Activated T-helper 1 cell treated with anti-CD3 and anti-CD28 coated beads, Interleukin-12 subunit alpha, Interleukin-12 subunit beta, Interleukin-2, Interleukin-4 antibody, amounts not matched to agents 30 ng/mL and 10 ng/mL and 1 ng/mL, durations not matched to agents 14 hours and 24 hours and 36 hours (primary cell): ENCODE measurements at places on chromosomes 11 and 22.

GRCh38 chr11:75801362-75802020, 13.5 kb upstream of the UVRAG start:
- no peak for DNase-seq

DNA sequence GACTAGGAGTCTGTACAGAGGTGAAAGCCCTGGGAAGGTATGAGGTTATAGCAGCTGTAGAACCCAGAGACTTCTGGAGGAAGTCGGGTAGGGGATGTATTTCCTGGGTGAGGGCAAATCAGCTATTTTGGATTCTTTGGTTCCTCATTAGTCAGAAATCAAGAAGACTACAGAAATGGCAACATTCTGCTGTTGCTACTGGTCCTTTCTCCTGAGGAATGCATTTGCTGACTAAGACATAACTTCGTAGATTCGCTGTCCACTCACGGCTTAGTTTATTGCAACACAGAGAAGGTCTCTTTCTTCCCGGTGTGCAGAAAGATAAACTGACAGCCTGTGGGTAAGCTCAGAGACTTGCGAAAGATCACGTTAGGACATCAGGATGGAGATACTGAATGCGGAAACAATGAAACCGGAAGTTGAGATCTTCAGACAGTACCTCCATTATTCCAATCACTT, 25.3 kb upstream of the SESN3 start:
- no peak for DNase-seq

DNA sequence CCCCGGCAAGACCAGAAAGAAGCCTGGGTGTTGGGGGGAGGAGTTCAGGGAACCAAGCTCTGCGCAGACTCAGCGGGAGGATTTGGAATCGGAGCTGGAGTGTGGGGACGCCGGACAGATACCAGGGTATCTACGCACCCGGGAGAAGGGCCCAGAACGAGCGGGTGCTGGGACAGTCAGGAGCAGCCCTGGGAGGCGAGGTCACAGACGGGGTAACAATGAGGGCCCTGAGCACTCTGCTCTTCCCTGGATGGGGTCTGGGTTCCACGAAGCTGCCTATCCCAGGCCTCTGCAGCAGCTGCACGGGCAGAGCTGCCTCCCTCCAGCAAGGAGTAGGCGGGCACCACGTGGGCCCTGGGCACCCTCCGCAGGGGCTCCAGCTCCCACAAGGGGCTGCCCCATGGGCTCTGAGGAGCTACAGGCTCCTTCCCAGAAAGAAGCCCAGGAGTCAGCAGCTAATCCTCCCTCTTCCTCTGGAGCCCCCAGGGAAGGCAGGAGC, 197.2 kb downstream of the BRD1 start:
- DNase-seq = no peak

DNA sequence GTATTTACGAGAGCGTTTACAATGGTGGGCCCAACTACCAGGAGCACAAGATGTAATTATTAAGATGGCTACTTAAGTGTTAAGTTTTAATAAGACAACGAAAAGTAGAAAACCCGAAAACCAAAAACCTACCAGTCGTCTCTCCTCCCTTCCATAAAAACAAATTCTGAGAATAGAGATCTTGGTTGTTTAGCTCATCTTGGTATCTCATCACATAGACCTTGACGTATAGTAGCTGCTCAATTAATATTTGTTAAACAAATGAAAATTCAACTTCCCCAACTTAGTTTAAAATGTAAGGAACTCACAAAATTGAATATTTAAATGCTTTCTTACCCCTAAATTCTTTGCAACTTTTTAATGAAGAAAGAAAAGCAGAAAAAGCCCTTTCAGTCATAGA, 669 bp downstream of the KDM4D start:
- no peak for DNase-seq

DNA sequence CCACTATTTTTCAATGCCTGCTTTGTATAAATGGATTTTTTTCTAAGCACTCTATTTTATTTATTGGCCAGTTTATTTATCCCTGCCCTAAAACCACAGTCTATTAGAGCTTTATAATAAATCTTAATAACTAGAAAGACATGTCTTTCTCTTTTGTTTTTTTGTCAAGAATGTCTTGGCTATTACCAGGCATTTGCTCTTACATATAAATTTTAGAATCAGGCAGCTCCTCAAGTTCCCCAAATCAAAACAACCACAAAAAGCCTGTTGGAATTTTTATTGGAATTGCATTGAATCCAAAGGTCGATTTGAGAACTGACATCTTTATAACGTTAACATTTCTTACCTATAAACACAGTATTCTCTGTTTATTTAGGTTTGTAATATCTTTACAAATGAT, 85.8 kb upstream of the SC5D start:
- no peak for DNase-seq
